ENCODE measurements at places on chromosomes 3 and 15.

DNA sequence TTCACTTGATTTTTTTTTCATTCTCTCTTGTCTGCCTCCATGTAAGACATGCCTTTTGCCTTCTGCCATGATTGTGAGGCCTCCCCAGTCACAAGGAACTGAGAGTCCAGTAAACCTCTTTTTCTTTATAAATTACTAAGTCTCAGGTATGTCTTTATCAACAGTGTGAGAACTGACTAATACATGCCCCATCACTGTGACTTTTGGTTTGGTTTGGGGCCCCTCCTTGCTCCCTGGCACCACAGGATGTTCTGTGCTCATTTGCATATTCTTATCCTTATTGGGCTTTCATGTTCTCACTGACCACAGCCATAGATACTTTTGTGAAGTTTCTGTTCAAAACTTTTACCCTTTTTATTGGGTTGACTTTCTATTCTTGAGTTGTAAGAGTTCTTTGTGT, 3.8 kb upstream of the PRR20G start:
- DNase-seq = no peak

GRCh38 chr15:90075420-90076289, 26.6 kb downstream of the IDH2 start:
- DNase-seq = no peak

GRCh38 chr15:78680431-78681075, 39.5 kb upstream of the CHRNB4 start:
- DNase-seq = no peak

GRCh38 chr15:75659928-75660645, 12.4 kb downstream of the SNX33 start:
- DNase-seq = no peak

DNA sequence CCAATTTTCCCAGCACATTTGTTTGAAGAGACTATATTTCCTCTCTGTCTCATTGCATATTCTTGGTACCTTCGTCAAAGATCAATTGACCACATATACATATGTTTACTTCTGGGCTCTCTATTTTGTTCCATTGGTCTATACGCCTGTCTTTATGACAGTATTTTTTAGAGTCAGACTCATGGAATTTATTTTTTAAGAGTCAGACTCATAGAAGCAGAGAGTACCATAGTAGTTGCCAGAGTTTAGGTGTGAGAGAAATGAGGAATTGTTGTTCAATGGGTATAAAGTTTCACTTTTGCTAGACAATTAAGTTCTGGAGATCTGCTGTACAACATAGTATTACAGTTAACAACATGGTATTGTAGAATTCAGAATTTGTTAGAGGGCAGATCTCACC, 27.1 kb downstream of the PLA2G4F start:
- DNase-seq = no peak

- DNase-seq = no peak
Measured at GRCh38 chr3:126136428-126137220, 43.8 kb downstream of the ALDH1L1 start.

DNA sequence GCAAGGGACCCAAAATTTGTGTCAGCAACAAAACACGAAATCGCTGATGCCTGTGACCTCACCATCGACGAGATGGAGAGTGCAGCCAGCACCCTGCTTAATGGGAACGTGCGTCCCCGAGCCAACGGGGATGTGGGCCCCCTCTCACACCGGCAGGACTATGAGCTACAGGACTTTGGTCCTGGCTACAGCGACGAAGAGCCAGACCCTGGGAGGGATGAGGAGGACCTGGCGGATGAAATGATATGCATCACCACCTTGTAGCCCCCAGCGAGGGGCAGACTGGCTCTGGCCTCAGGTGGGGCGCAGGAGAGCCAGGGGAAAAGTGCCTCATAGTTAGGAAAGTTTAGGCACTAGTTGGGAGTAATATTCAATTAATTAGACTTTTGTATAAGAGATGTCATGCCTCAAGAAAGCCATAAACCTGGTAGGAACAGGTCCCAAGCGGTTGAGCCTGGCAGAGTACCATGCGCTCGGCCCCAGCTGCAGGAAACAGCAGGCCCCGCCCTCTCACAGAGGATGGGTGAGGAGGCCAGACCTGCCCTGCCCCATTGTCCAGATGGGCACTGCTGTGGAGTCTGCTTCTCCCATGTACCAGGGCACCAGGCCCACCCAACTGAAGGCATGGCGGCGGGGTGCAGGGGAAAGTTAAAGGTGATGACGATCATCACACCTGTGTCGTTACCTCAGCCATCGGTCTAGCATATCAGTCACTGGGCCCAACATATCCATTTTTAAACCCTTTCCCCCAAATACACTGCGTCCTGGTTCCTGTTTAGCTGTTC, 34.9 kb downstream of the CHDH start:
- DNase-seq = no peak

DNA sequence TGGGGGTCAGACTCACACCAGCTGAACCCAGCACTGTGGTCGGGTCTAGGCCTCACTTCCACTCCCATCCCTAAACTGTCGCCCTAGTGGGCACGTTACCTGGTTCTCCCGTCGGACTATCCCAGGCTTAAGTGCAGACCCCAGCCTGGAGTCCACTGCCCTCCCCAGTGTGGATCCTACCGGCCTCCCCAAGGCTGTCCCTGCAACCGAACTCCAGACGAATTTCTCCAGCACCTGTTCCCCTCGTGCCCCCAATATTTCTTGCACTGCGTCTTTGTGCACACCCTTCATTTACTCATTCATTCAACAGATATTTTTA, 26.5 kb downstream of the SLC41A3 start:
- DNase-seq = no peak

- DNase-seq = no peak
Measured at GRCh38 chr3:132241776-132242514, 75.3 kb upstream of the ACP3 start.

DNA sequence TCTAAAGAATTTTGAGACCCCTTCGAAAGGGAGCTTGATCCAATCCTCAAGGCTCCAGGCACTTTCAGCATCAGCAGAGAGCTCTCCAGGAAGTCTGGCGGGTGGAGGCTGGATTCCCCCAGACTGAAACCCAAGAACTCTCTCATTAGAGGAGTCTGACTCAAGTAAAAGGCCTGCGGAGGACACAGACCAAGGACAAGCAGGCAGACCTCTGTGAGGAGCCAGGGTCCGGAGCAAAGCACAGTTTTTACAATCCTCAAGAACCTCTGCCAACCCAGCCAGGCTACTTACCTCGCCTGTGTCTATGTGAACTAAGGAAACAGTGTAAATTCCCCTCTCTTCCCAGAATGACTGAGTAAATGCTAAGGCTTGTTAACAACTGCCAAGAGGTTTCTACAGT, 86.2 kb downstream of the FBN1 start:
- DNase-seq = no peak

DNA sequence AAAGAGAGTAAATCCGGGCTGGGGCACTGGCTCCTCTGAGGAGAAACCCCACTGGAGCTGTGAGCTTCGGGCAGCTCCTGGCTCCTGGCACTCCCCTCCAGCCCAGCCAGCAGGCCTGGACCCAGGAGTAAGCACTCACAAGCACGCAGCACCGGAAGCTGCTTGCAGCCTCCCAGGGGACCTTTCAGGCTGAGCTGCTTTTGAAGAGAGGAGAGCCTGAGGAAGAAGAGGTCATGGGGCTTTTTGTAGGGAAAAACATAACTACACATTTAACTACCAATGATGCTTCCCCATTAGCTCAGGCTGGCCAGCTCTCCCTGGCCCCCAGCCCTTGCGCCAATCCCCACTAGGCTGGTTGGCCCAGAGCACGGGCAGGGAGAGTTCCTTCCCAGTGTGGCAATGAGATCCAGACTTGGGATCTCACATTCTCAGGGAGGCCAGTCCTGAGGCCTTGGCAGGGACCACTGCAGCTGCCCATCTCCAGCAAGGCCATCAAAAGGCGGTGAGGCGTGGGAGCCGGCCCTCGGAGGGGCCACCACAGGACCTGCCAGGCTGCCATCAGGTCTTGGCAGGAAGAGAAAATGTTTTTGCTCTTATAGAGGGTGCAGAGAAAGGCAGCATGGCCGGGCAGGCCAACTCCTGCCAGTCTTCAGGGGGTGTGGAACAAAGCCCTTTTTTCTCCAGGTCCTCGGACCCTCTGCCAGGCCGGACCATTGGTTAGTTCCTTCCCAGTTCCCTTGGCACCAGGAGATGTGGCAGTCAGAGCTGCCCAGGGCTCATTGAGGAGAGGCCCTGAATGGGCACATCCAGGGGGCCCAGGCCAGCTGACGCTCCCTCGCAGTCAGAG, 41.5 kb upstream of the MFGE8 start:
- DNase-seq = no peak

GRCh38 chr3:73621388-73621787, 3.4 kb downstream of the PDZRN3 start:
- DNase-seq = no peak

- no peak for DNase-seq
Measured at GRCh38 chr3:46280105-46280797, 38.0 kb downstream of the CCR3 start.

DNA sequence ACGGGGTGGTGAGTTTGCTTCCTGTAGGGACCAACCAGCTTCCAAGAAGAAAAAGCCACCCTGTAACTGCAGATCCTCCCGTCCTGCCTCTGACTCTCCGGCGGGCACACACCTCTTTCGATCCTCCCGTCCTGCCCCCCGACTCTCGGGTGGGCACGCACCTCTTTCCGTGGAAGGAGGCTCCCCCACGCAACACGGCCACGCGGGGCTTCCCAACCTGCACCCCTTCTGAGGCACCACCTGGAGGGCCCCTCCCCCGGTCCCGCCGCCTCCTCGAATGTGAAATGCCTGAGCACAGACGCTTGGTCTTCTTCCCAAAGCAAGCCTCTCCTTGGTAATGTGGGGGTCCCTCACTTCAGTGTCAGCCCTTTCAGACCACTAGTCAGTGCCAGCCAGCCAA, 7.3 kb downstream of the ADAMTS17 start:
- DNase-seq = no peak

GRCh38 chr3:23217872-23218554, 14.9 kb downstream of the UBE2E2 start:
- DNase-seq = no peak

GRCh38 chr15:96837241-96837970, 506.9 kb downstream of the NR2F2 start:
- no peak for DNase-seq

DNA sequence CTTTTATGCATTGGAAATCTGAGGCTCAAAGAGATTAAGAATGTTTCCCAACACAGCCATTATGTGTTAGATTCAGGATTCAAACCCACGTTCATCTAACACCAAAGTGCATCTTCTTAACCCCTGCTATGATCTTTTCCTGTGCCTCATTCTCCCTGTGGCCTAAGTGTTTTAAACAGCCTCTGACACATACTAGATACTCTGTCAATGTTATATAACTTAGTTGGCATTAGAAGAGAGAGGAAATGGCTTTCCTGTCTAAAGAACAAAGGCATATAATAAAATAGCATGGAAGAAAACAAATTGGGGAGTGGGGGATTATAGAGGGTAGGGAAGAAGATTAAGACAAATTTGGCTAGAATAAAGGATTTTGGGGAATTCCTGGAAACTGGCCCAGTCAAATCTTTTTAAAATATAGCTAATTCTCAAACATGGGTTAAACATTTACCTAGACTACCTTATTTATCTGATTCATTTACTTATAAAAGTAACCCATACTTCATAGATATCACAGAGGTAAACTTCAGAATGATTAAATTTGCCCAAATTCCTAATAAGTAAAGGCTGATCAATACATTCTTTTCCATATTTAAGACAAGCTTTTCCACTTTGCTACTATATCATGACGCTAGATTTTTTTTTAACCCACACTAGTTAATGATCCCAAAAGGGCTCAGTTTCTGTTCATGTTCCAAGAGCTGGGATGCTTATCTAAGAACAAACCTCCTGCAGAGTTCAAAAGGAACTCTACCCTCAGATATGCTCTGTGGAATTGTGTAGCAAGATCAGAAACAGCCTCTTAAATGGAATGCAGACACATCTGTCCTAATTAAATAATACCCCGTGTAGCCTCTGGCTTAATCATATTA, 122.9 kb upstream of the PTPRG start:
- no peak for DNase-seq

GRCh38 chr3:64410226-64410625, 185.0 kb upstream of the PRICKLE2 start:
- DNase-seq = no peak

DNA sequence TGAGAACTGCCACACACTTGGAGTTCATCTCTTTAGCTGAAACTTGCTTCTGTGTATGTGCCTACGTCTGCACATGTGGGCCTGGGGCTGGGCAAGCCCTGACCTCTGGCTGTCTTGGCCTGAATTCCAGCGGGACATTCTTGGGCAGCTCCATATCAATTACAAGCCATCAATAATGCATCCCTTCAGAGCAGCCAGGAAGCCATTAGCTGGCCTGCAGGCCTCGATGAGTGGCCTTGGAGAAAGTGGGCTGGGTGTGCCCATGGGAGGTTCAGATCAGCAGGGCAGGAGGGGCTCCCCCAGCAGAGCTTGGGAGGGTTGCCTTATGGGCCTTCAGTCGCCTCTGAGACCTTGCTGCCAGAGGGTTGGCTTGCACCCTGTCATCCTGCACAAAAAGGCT, 124.1 kb downstream of the ETFA start:
- DNase-seq = no peak

DNA sequence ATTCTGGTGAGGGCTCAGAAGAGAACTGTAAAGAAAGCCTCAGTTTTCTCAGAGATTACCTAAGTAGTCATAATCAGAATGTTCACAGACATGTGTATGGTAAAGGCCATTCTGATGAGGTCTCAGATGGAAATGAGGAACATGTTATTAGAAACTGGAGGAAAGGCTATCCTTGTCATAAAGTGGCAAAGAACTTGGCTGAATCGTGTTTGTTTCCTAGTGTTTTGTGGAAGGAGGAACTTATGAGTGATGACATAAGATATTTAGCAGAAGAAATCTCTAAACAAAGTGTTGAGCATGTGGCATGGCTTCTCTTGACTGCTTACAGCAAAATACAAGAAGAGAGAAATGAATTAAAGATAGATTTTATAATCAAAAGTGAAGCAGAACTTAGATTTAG, 12.8 kb upstream of the KLHL40 start:
- DNase-seq = no peak

DNA sequence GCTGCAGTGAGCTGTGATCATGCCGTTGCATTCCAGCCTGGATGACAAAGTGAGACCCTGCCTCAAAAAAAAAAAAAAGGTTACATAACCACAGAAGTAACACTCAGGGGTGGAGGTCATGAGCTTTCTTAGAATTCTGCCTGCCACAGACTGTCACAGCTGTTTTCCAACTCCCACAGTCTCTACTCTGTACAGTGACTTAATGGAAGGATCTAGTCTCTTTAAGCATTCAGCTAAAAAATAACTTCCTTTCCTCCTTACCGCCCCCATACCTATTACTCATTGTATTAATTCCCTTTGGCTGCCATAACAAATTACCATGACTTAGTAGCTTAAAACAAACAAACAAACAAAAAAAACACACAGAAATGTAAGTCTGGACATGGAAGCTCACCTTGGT, 99.6 kb upstream of the UBE2E1 start:
- DNase-seq = no peak

Measured in stimulated activated CD8-positive, alpha-beta memory T cell treated with anti-CD3 and anti-CD28 coated beads, Interleukin-4, amount 100 ng/mL, for 1 hour (primary cell).